ENCODE measurements at places on chromosomes 16 and 17. TPM values are rescaled to one million over a fixed set of nuclear protein-coding genes. Genes with fewer than 3 reads are reported as not detected.

- no peak for DNase-seq
These were observed 869.5 kb upstream of the SOX9 start for GRCh38 chr17:71251276-71251675.

DNA sequence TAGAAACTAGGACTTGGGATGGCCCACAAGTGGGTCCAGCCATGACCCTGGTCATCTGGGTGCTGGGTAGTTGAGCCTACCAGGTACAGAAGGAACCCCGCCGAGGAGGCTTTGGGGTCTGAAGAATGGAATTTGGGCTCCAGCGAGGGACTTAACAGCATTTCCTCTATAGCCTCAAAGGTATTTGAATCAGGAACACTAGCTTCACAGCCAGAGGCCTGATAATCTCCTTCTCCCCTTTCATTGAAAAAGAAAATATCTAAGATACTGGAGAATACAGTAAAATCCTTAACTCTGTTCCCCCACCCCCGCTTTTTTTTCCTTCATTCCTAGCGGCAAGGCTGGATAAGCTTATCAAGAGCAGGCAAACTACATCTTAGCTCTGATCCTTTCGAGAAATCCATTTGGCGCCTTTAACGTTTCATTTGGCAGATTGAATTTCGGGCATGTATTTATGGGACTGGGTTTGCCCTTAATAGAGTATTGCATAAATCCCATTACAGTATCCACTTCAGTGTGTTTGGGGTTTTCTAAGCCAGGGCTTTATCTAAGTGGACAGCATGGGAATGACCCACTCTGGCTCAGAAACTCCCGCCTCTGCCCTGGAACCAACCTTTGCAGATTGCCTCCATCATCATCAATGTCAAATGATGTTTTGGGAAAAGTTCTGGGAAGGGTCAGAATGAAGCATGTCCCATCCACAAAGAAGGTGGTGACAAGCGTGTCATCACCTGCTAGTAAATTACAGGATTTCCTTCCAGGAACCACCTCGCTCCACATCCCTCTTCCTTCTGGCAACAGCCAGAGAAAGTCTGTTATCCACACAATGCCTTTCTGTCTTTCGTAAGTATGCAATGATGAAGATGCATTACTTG lies 36.9 kb downstream of the XYLT1 start:
- no peak for DNase-seq

DNA sequence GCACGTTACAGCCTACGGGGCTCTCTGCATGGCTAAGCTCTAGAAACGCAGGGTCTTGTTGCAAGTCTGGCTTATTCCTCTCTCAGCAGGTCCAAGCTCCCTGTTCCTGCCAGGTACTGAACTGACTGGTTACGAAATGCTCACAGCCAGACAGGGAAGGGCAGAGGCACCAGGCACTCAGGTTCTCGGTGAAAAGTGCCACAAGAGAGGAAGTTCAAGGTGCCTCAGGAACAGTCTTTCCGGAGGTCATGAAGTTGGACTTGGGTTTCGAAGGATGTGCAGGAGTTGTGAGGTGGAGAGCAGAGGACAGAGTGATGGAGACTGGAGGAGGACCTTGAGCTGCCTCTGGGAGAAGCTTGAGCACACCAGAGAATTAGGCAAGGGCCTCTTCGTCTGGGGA lies 124.7 kb upstream of the GSE1 start:
- DNase-seq, result no peak

DNA sequence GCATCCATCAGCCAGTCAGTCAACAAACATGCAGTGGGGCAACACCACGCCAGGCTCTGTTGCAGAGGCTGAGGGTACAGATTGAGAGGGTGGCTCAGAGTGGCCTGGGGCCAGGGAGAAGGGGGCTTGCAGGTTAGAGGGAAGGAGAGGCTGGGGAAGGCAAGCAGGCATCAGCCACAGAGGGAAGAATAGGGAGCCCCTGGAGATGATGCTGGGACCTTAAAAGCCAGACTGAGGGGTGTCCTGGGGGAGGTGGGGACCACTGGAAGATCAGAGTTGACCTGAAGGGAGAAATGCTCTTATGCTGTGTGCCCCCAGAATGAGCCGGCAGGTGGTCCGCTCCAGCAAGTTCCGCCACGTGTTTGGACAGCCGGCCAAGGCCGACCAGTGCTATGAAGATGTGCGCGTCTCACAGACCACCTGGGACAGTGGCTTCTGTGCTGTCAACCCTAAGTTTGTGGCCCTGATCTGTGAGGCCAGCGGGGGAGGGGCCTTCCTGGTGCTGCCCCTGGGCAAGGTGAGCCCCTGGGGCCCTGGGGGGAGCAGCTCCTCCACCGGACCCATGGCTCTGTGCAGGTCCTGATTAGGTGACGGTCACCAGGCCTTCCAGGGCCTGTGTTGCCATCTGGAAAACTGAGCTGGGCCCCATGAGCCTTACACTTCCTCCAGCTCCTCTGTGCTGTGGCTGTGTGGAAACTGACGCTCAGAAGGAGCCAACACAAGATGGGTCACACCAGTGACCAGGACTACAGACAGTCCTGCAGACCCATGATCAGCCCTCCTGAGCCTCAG lies 1.7 kb downstream of the CORO1A start:
- DNase-seq, result no peak

DNA sequence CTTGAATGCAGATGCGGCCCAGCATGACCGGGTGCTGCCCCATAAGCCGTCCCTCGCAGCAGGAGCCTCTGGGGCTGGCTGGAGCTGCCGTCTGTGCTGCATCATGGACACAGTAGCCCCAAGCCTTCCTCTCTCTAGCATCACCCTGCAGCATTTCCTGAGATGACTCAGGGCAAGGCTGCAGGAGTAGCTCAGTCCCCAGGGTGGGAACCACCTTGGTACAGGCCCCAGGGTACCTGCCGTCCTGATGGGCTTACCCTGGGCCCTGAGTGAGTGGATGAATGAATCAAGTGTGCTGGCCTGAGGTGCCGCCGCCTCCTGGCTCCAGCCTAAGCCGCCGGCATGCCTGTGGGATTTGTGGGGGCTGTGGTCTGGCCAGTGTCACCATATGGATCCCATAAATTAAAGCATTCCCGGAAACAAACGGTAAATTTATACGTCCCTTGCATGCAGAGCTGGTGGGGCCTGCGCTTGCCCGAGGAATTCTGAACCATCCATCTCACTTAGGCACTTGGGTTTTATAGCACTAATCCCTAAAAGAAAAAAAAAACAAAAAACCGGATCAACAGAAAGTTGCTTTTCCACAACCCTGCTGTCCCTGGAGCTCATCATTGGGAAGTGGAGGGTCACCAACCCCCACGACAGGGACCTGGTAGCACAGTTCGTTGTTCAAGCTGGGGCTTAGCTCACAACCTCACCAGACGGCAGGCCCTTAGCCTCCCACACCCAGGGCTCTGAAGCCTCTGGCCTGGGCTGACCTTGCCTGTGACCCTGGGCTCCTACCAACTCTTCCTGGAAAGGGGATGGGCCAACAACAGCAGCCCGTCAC lies 242.6 kb upstream of the CIBAR2 start:
- no peak for DNase-seq

- DNase-seq, result peak; percentile 56
These were observed 5.3 kb downstream of the RNF166 start for GRCh38 chr16:88700636-88701482.

CFAP97D1 gene
- total RNA-seq, result not detected

DBNDD1 gene
- 27.2 TPM for total RNA-seq

C17orf113 gene
- 0.75 TPM for total RNA-seq

GUCY2D gene
- total RNA-seq, result not detected

BRIP1 gene
- 6.1 TPM for total RNA-seq

CDRT15L2 gene
- total RNA-seq, result not detected

Data from kidney epithelial cell (primary cell).